ENCODE measurements at places on chromosomes 5 and 9. TPM values are rescaled to one million over a fixed set of nuclear protein-coding genes. Genes with fewer than 3 reads are reported as not detected.

GRCh38 chr9:134365791-134366222 is 39.6 kb downstream of the RXRA start:
- DNase-seq: no peak

CDX1 gene
- not detected for total RNA-seq

GRCh38 chr5:19795218-19795617 is 192.8 kb downstream of the CDH18 start:
- DNase-seq: no peak

DNA sequence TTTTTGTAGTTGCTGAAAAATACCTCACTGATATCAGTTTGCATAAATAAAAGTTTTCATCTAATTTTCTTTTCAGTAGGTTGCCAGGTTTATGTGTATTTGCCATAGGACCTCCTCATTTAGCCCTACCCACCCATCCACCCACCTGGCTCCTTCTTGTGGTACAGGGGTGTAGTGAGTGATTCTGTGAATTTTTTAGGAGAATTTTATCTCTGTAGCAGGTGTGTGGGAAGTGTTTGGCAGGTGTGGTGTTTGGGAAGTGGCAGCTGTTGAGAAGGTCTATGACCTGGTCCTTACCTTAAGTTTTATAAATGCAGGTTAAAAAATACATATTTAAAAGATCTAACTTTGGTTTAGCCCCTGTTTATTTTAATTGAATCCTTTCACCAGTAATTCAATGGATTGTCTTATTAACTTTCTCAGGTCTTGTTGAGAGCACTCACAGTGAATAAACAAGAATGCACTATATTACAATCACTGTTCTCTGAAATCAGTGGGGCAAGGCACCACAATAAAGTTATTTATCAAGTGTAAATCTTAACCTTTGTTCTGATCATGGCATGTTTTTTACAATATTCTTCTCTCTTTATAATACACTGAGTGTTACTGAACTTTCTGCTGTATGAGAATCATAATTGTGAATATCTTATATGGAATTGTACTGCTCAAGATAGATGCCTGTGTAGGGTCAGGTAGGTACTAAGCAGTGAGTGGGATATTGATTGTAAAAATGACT is 189.1 kb downstream of the WDR70 start:
- no peak for DNase-seq

TMEM174 gene
- total RNA-seq: not detected

- DNase-seq: no peak
These were observed 91.4 kb downstream of the LIFR start for GRCh38 chr5:38465061-38465460.

All from activated T-cell treated with anti-CD3 and anti-CD28 coated beads, Interleukin-2, amount 50 U/mL, for 72 hours (primary cell).